ENCODE measurements at places on chromosomes 3 and 15. TPM values are rescaled to one million over a fixed set of nuclear protein-coding genes. Genes with fewer than 3 reads are reported as not detected.

DNA sequence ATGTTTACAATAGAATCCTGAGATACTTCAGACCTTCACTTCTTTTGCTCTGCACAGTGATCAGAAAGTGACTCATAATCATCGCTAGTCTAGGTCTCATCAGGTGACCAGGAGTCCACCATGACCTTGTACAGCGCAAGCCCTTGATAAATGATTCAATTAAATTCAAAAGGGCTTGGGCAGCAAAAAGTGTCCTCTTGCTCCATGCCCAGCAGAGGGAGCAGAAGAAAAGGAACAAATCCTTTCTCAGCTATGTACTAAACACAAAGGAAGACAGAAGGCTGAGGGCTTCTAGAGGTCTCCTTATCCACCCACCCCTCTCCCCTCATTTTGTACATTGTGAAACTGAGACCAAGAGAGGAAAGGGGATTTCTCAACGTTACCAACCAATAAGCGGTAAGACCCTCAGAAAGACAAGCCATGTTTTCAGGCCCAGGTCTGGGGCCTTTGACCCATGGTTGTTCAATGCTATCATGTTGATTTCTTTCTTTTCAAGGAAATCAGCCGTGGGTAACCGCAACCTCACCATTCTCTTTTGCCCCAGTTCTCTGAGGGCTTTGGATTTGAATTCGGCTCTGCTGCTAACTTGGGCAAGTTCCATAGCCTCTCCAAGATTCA lies 74.8 kb downstream of the AQP9 start:
- DNase-seq = no peak

- DNase-seq = no peak
Observed at GRCh38 chr3:123861081-123861836, 22.9 kb downstream of the MYLK start.

GRCh38 chr3:44058022-44058867 lies 183.4 kb upstream of the TOPAZ1 start:
- no peak for DNase-seq

DNA sequence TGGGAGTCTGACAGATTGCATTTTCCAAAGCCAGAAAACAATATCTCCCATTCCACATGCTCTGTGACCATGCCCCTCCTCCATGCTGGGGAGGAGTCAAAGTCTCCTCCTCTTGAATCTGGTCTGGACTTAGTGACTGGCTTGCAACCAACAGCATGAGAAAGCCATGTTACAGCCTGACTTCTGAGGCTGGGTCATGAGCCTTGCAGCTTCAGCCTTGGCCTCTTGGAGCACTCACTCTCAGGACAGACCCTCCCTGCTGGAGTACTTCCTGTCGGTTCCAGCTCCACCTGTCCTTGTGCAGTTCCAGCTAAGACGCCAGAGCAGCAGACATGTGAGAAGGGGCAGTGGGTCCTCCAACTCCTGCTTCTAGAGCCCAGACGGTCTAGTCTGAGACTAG lies 49.7 kb upstream of the RBSN start:
- DNase-seq = no peak

DNA sequence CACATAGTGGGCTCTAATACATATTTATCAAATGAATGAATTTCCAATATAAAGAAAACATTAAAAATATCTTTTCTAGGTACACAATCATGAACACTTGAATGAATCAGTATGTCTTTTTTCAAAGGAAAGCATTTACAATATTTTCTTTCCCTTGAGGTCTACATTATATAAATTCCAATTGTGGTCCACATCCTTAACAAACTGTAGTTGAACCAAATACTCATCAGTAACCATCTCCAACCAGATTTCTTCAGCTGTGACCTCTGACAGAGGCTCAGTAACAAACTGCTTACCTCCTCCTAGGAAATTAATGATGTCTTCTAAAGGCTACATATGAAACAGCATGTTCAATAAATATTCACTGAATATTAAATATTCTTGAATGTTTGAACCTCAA lies 58.8 kb downstream of the CFAP20DC start:
- DNase-seq = no peak

GRCh38 chr3:69031635-69032034 lies 18.2 kb upstream of the EOGT start:
- no peak for DNase-seq

GRCh38 chr3:65596571-65597225 lies 442.0 kb downstream of the MAGI1 start:
- no peak for DNase-seq

DNA sequence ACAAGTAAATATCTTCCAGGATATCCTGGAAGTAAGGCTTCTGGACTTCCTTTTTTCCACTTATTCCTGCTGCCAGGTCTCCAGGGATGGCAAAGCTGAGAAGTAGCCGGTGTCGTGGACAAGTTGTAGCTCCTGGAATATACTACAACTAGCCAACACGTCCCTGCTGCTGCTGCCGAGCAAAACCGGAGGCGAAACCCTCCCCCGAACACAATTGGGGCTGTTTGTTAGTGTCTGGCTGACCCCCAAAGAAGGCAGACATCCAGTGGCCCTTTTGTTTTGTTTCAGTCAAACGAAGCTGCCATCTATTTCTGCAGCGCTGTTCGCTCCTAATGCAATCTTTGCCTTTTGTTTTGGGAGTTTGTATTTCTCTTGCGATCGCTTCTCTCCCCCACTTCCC lies 45.3 kb upstream of the EIF5A2 start:
- DNase-seq = no peak

DNA sequence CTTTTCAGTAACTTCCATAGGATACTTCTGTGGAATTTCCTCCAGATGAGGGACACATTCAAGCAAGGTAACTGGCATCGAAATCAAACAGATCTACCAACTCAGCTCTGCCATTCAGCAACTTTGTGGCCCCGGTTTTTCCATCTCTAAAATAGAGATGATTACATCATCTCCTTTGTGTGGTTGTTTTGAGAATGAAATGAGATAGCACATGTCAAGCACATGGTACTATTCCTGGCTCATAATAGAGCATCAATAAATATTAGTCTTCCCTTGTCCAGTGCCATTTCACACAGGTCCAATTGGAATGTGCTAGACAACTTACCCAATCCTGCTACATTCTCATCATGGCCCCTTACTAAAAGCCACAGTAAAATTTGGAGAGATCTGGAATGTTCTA lies 24.2 kb upstream of the TM4SF4 start:
- DNase-seq = no peak

DNA sequence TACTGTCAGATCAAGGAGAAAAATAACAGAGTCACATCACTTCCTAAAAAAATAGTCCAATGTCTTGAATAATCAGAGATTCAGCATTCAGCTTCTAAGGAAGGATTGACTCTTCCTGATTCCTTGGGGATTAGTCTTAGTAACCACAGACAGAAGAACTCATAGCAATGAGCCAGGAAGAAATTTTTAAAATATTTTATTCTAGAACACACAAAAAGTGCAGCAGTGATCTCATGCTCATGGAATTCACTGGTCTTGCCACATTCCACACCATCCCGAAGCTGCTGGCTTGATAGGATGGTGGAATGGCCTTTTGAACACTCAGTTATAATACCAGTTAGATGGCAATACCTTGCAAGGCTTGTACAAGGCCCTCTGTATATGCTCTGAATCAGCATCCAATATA lies 43.0 kb upstream of the ABI3BP start:
- DNase-seq = no peak

DNA sequence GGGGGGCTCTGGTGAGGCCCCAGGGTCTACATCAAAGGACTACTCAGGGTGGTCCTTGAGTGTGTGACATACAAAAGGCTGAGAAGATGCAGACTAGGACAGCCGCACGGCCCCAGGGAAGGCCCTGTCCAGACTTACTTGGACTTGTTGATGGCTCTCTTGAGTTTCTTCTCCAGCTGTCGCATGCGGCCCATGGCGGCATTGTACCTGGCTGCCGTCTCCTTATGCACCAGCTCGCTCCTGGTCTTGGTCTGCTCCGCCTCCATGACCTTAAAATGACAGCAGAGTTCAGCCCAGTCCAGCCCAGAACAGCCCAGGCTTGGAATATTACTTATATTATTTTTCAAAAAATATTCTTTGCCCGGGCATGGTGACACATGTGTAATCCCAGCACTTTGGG lies 56.0 kb downstream of the CAPN7 start:
- no peak for DNase-seq

GRCh38 chr15:73296609-73297353 lies 72.0 kb downstream of the HCN4 start:
- DNase-seq = no peak

- no peak for DNase-seq
Observed at GRCh38 chr3:155609586-155609985, 135.3 kb downstream of the PLCH1 start.

GRCh38 chr3:17752876-17753631 lies 10.6 kb upstream of the TBC1D5 start:
- no peak for DNase-seq

- peak; percentile 63 for DNase-seq
Observed at GRCh38 chr3:97971679-97972567, at the start of gene RIOX2. Gene RIOX2 (minus strand): TSS chr3:97972431. CDS start chr3:97967593, 4,838 bp downstream.

DNA sequence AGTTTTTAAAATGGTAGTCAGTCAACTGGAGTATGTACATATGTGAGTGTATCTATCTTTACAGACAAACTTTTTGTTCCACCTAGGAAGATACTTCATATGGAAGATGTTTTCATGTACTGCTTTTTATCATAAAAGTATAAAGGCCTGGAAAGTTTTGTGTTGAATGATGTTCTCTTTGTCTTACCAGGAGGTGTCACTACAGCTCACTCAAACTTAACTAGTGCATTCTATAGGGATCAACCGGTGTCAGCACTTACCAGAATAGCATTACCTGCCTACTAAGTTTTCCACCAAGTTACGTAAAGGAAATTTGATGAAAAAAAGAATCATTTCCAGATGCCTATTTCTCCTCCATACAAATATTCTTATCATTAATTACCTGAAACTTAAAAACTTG lies 522.6 kb upstream of the SEMA6D start:
- DNase-seq = no peak

DNA sequence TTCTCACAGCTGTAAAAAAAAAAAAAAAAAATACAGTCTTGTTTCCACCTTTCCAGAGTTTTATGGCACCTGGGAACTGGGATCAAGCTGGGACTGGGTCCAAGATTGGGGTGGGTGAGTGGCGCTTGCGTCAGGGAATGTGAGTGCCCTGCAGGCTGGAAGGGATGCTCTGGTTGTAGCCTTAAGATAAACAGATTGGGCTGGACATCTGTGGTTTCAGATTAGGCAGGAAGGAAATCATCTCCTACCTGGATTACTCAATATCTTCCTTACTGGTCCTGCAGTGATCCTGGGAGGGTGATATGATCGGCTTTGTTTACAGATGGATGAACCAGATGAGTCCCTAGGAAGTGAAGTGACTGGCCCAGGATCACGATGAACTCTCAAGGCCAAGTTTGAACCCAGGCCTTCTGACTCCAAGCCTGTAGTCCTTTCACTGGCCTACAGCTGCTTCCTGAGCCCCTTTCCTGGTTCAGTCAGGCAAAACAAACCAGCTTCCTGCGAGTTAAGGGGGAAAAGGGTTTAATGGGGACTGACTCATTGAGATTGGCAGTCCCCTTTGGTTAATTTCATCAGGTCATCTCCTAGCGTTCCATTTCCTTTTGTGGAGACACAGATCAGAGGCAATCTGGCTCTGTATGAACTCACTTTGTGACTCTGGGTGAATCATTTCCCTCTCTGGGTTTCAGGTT lies 179.8 kb downstream of the THSD4 start:
- DNase-seq = no peak

- no peak for DNase-seq
Observed at GRCh38 chr3:53816425-53816824, 29.8 kb downstream of the CHDH start.

- no peak for DNase-seq
Observed at GRCh38 chr3:88657459-88657858, 450.0 kb upstream of the EPHA3 start.

DNA sequence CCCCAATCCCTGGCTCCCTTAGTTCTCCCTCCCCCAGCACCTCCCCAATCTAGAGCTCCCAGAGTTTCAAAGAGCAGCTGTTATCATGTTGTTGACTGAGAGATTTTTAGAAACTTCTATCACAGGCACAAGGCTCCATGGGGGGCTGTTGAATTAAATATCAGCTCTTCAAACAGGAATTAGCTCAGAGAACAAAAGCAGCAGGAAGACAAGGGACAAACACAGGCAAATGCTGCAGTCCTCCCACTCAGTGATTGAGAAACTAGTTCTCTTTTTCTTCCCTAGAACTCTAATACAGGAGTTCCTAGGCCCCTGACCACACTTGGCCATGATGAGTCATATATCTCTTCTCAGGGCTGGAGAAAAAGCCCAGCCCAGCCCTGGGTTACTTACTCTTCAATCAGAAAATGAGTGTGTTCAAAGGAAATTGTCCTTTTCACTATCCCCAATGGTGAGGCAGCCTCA lies 262.1 kb downstream of the IGSF11 start:
- DNase-seq = no peak

GRCh38 chr15:66740802-66741201 lies 38.8 kb downstream of the SMAD6 start:
- no peak for DNase-seq

- DNase-seq = no peak
Observed at GRCh38 chr3:42140665-42141203, 49.6 kb downstream of the TRAK1 start.

DNA sequence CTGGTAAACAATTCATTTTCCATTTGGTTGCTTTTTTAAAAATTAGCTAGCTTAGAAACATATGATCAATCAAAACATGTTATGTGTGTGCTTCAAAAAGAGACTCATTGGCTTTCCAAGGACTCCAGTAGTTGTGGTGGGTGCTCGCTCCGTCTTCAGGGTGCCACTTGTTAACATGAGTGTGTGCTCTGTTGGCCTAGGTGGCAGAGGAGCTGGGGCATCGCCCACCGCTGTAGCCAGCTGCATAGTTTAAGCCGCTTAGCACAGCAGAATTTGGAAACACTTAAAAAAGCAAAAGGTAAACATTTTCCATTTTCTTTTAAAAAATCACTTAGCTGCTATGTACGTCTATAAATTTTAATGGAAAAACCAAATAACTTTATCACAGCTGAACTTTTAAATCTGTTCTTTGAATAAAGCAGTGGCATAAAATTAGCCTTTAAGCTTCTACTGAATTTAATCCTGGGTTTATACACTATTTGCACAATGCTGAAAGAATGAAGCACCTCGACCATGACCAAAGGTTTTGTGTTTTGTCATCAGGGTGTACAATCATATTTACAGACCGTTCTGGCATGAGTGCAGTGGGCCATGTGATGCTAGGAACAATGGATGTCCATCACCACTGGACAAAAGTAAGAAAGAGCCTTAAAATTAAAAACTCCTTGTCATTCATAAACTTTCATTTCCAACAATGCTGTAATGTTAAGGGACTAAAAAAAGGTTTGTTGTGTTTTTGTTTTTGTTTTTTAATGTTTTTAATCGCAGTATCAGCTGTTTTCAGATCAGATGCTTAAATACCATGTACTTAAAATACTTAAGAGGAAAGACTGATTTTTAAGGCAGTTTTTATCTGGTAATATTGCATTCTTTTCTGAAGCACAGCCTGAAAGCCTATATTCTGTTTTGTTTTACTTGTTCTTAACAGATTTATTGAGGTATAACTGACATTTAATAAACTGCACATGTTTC lies 57.9 kb downstream of the TCAIM start:
- DNase-seq = no peak

- DNase-seq = no peak
Observed at GRCh38 chr3:157376603-157377300, 59.9 kb upstream of the PTX3 start.

- peak; percentile 55 for DNase-seq
Observed at GRCh38 chr15:59437817-59438624, at the start of gene FAM81A. Gene FAM81A (plus strand): TSS chr15:59438186. CDS start chr15:59458627, 20,441 bp downstream.

- DNase-seq = no peak
Observed at GRCh38 chr3:19632099-19633074, 301.6 kb downstream of the EFHB start.

CHST2 gene
- 48.7 TPM for total RNA-seq

DNAJA4 gene
- 79.0 TPM for total RNA-seq

KCNAB1 gene
- 2.8 TPM for total RNA-seq

MNS1 gene
- total RNA-seq = 1.3 TPM

PARP15 gene
- total RNA-seq = 3.3 TPM

INKA1 gene
- total RNA-seq = 0.84 TPM

CGNL1 gene
- total RNA-seq = 31.9 TPM

UBP1 gene
- 36.9 TPM for total RNA-seq

Measured in liver (tissue), 10 donors.